ENCODE measurements at places on chromosomes 7 and 10. TPM values are rescaled to one million over a fixed set of nuclear protein-coding genes. Genes with fewer than 3 reads are reported as not detected.
A peak's percentile ranks its signal among the peaks of the same experiment; 100 is the strongest.

DNA sequence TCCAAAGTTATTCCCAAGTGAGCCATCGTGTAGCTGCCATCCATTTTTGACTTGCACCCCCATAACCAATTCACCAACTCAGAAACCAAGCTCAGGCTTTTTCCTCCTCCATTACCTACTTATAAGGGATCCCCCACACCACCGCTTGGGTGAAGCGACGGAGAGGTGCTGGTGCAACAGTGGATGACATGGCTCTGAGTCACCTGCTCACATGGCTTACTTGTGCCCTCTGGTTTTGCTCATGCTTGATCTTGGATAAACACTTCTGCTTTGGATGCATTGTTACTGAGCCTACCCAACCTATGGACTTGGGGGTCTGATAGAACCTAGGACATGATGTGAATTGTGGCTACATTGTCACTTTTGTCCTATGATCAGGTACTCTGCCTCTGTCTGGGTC lies 12.0 kb upstream of the AKR1B1 start:
- no peak for DNase-seq

GRCh38 chr10:35058134-35058533 lies 32.0 kb downstream of the CUL2 start:
- DNase-seq: no peak

- DNase-seq: no peak
Measured at GRCh38 chr7:71220210-71220695, 88.3 kb downstream of the GALNT17 start.

DNA sequence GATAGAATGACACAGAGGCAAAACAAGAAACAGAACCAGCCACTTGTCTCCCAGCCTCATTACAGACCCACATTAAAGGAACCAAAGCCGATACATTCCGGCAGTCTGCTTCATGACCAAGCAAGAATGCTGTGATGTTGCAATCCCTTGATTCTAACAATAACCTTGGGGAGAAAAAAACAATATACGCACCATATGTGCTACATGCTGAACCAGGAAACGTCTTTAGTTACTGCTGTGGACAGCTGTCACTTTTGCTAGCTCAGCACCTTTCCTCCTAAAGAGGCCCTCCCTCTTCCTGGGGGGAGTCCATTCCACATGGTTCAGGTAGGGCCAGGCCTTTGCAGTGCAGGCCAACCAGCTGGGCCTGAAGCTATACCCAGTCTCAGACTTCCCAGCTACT lies 79.1 kb downstream of the PRTFDC1 start:
- DNase-seq: no peak

GRCh38 chr7:16356301-16356958 lies 64.9 kb downstream of the CRPPA start:
- no peak for DNase-seq

GRCh38 chr10:95391581-95392216 lies 100.9 kb upstream of the PDLIM1 start:
- no peak for DNase-seq

DNA sequence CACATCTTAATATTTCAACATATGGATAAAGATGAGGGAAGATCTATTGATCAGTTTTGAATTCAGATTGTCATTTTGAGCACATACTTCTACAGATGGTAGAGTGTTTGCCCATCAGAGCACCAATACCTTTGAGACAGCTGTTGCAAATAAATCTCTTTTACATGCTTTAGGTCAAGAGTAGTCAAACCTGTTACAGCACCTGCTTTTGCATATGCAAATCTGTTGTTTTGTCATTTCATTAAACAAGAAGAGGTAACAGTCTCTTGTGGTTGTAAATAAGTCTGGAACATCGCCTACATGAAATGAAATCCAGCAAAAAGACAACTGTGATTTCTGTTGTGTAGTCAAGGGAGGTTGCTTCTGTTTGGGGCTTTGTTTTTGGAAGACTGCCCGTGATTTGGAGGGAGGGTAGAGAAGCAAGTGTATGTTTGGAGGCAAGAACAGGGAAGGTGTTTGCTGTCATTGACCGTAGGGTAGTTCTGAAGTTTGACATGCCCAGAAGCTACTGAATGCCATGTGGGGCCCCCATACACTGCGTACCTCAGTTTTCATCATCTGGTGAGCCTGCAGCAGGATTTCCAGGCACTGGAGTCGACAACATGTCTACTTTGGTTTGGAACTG lies 233.6 kb upstream of the PPP1R3A start:
- DNase-seq: no peak

DNA sequence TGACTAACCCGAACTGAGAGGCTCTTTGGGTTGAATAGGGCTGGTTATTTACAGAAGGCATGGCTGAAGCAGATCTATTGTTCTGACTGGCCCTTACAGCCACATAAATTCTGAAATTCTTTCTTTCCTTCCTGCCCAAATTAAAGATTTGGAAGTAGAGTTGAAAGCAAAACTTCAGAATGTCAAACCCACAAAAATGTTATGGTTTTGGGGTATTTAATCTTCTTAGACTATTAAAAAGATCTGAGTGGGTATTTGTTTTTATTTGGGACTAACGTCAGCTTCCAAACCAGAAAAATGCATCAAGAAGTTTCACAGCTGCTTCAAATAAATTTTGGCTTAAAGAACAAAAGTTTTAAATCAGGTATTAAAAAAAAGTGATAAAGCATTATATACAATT lies 124.5 kb downstream of the AHR start:
- DNase-seq: no peak

DNA sequence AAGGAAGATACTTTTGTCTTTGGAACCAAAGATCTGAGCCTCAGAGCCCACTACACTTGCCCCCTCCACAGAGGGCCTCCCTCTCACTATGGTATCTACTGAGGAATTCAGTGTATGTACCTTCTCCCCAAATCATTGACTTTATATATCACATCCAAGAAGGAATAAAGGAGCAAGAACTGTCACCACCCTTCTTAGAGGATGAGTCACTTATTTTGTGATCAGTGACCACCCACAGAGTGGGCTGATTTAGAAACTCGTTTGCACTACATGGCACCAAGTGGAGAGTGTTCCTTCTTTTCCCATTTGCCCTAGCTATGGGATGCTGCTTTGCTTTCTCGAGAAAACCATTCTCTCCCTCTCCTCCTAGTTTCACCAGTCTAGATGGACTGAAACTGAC lies 5.7 kb downstream of the TMEM243 start:
- DNase-seq: no peak

DNA sequence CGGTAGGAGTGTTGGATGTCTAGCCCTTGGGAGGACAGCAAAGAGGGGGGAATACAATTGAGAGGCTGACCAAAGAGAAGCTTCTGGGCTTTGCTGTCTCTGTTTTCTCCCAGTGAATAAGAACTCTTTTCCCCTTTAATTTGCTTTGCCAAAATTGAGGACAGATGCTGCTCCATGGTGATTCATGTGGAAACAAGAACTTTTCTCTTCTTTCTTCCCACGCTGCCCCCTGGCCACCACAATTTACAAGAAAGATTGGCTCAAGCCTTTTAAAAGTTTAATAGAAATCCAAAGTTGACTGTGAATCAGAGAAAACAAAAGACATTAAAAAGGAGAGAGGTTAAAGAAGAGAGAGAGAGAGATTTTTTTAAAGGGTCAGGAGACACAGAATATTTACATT lies 49.0 kb downstream of the PRR15 start:
- no peak for DNase-seq

GRCh38 chr10:30591249-30591670 lies 38.3 kb downstream of the LYZL2 start:
- DNase-seq: peak; percentile 3

GRCh38 chr10:11176746-11177145 lies 159.1 kb downstream of the CELF2 start:
- DNase-seq: no peak

ATRNL1 gene
- total RNA-seq: 0.74 TPM

LRGUK gene
- total RNA-seq: 0.87 TPM

PHKG1 gene
- total RNA-seq: 2.8 TPM

JCAD gene
- 31.7 TPM for total RNA-seq

LRRC17 gene
- 1.2 TPM for total RNA-seq

RAMP3 gene
- 49.2 TPM for total RNA-seq

HKDC1 gene
- total RNA-seq: 0.10 TPM

ENKUR gene
- not detected for total RNA-seq

LBX1 gene
- 0.10 TPM for total RNA-seq

GLRX3 gene
- 72.0 TPM for total RNA-seq
